ENCODE measurements at places on chromosomes 5 and 9.
A peak's percentile ranks its signal among the peaks of the same experiment; 100 is the strongest.

DNA sequence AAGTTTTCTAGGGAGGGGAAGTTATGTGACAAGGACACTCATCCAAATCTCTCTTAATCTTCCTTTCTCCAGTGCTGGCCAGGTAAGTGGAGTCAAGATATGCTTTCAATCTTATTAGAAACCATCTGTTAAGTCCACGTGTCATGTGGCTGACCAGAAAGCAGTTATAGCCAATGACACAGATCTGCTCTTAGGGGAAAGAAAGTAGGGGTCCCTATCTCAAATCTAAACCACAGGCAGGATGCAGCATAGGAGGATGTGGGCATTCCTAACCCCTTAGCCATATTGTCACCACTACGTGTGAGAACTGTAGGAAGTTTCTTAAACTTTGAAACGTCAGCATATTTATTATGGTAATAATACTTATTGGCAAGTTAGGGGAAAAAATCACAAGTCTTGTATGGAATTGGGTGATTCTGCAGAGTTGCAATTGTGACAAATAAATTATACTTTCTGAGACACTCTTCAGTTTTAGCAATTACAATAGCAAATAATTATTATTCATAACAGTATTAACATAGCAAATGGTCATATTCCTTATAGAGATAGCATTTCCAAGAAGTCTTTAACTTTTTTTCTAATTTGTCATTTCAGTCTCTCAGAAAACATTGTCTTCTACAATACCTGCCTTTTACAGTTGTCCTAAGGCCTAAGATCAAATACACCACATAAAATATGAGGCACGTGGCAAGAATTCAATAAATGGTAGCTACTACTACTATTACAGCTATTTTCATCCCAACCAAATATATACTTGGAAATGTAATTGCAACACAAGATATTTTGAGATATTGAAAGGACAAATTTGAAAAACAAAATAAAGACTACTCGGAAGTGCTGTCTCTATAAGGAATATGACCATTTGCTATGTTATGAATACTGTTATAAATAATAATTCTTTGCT, 236.9 kb downstream of the PDE4D start:
- DNase-seq: no peak

GRCh38 chr5:155367841-155368240, 354.3 kb downstream of the KIF4B start:
- DNase-seq: no peak

DNA sequence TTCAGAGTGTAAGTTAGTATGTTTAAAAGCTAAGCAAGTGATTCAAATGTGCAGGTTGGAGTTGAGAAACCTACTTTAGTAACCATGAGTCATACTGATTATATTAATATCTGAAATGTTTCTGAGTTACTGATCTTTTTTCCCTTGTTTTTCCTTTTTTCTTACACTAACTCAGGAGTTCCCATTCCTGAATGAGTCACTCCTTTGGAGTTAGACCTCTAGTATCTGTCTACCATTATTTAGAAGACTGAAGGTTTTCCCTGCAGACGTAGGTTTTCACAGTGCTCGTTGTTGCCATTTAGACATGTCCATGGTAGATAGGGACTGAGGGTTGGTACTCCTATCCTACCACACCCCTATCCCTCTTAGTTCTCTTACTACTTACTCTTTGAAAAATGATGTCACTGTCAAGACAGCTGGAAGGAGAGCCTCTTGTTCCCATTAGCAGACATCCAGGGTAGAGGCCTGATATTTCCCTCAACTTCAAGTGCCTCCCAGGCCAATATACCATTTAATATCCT, 20.2 kb downstream of the OCLN start:
- no peak for DNase-seq

DNA sequence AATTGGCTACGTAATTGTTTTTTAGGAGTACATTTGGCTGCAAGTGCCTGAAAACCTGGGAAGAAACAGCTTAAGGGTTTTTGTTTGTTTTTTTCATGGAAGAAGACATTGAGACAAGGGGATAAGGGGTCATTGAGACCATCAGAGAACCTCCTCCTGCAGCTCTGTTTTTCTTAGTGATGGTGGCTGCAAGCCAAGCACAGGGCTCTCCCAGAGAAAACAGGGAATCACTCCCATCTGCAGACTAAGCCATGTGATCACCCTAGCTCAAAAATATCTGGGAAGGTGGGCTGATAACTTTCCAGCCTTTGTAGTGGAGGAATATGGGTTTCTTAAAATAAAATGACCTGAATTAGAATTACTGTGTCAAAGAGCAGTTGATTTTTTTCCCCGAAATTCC, 25.1 kb downstream of the PALM2AKAP2 start:
- DNase-seq: no peak

DNA sequence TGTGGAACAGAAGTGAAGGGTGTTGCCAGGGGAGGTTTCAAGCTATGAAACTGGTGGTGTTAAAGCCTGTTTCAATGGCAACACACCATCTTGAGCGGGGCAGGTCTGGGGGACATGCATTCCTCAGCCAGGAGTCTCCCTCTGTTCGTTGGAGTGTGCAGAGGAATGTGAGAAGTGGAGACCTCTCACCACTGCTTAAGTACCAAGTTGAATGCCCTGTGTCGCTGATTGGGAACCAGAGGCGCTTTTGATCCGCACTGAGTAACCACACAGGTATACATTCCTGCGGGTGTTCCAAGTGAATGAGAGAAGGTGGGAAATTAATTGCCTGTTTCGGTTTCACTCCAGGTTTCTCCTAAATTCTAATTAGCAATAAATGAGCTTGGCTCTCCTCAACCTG, 99.4 kb downstream of the LIX1 start:
- DNase-seq: no peak

- DNase-seq: no peak
Observed at GRCh38 chr9:120592210-120592609, 12.2 kb upstream of the CDK5RAP2 start.

DNA sequence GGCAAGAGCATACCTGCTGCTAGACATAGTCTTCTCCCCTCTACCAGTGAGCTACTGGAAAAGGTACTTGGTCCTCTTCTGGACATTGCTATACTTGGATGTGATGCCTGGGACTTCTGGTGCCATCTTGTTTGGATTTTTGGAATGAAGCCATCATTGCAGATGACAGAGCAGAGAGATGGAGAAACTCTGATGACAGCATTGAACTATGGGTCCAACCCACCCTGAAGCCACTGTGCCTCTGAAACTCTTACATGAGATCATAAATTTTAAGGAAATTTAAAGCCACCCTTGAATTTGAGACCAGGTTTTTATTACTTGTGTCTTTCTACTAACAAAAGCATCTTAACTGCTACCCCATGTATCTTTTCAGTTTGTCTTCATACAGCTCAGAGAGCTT, 151.1 kb upstream of the SMIM23 start:
- no peak for DNase-seq

DNA sequence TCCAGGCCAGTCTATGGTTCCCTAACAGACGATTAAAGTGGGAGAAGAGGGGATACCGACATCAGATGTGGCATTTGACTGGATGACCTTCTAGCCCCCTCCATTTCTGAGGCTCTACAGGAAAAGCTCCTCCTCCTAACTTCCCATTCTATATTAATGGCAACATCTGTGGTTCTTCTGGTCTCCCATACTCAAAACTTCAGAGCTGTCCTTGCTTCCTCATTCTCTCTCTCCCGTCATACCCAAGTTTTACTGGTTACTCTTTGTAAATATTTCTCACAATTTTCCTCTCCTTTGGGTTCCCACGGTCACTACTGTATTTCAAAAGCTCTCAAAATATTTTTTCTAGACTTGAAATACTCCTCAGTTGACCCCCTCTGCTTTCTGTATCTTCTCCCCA, 36.0 kb upstream of the IL7R start:
- DNase-seq: no peak

GRCh38 chr5:174165406-174165805, 119.9 kb downstream of the NSG2 start:
- no peak for DNase-seq

GRCh38 chr5:135706474-135706873, 127.7 kb upstream of the CXCL14 start:
- no peak for DNase-seq

- no peak for DNase-seq
Observed at GRCh38 chr9:109969011-109969410, 189.0 kb downstream of the PALM2AKAP2 start.

DNA sequence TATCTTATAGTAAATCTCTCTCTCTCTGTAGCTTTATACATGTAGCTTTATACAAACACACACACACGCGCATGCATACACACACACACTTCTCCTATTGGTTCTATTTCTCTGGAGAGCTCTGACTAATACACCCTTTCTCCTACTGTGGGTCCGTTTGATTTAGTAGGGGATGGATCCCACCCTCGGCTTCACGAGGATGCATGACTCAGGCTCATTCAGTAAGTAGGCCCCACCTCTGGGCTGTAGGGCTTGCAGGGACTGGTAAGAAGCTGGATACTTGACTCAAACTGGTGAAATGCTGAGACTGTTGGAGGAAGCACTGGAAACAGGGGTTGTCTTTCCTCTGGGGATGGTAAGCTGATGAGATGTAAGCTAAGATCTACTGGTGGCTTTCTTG, 98.7 kb downstream of the SLC24A2 start:
- DNase-seq: no peak

- DNase-seq: no peak
Observed at GRCh38 chr5:133026664-133027153, 360 bp upstream of the ZCCHC10 start.

DNA sequence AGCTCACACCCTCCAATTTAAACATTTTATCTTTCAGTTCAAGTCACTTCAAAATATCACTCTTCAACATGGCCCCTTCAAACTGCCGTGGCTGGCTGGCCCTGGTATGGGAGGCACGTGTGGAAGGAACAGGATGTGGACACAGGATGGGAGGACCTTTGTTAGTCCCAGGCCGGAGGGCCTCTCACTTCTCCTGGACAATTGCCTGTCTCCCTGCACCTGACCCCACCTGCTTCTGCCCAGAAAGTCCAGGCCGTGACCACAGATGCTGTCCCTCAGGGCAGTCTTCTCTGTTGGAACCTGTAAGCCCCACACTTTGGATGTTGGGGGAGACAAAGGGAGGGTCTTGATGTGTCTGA, 19.4 kb downstream of the AMBP start:
- DNase-seq: no peak

DNA sequence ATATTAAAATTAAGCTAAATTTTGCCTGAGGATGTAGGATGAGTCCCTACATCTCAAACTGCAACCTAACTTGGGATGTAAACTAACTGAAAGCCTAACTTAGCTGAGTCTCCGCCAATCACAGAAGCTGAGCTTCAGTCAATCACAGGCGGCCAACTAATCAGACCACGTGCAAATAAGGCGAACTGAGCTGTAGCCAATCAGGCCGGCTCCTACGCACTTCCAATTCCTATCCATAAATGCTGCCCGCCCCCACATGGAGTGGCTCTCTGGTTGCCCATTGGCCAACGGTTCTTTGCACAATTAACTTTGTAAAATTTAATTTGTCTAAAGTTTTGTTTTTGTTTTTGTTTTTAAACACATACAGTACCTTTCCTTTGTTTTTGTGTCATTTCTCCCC, 13.9 kb upstream of the GPX8 start:
- DNase-seq: no peak

DNA sequence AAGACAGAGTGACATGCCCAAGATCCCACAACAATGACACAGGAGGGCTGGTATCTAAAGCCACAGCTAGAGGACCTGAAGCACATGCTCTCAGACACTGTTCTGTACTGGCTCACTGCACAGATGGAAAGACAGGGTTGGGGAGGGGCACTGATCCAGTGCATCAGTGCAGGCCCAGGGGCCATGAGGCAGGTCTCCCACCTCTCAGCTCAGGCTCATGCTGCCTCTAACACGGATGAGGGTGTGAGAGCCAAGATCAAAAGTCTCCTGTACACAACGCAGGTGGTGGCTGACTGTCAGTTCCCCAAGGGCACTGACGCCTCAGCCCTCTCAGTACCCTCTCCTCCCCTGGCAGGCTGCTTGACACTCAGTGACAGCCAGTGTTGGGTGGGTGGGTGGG, 10.9 kb downstream of the RAPGEF1 start:
- DNase-seq: peak; percentile 64

GRCh38 chr5:157222506-157223230, 42.0 kb downstream of the ITK start:
- DNase-seq: peak; percentile 61

DNA sequence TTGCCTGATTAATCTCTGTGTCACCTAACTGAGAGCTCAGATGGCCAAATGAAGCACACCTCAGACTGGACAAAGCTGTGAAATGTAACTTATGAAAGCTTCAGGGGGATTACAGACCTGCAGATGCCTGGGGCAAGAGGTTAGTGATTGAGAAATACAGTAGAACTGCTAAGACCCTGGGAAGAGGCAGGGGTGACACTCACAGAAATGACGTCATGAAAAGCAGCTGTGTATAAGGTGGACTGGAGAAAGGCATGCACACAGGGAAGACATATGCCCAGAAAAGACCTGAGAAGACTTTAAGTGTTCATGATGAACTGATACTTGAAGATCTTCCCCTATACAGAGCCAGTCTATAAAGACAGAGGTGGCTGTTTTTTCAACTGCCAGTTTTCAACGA, 49.3 kb upstream of the SPTLC1 start:
- no peak for DNase-seq

GRCh38 chr9:133357656-133358055, 1.3 kb downstream of the SURF2 start:
- no peak for DNase-seq

DNA sequence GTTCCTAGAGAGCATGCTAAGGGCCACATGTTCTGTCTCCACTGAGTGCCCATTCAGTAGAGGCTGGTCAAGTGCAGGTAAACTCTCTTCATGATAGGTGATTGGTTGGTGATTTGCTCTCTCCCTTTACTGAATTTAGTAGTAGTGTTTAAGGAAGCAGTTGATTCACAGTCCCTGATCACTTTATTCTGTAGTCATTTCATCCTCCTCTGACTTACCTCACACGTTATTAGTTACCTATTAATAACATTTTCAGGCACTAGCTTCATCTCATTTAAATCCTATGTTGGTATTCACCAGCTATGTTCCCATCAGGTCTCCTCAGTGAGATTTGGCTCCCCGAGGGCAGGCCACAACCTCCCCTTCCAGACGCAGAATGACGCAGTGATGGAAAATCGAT, 51.9 kb downstream of the ERAP1 start:
- no peak for DNase-seq

- no peak for DNase-seq
Observed at GRCh38 chr5:132001647-132002561, 9.6 kb downstream of the ACSL6 start.

DNA sequence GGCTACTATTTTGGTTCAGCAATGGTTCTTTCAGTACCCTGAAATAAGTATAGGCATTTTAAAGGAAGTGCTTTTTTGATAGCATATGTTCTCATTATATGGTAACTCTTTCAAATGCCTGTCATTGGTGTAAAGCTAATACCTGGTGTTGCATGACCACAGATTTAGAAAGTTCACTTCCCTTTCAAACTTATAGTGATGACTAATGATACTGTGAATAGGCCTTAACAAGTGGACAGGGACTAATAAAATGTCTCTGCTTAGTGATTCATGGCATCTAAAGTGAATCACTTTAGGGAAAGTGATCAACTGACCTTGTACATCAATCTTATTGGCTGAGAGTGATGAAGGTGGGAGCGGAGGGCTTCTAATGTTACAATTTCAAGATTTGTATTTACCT, 21.6 kb downstream of the MRPL22 start:
- DNase-seq: no peak

GRCh38 chr9:34346873-34347799, 17.8 kb downstream of the NUDT2 start:
- no peak for DNase-seq

- DNase-seq: no peak
Observed at GRCh38 chr5:133697536-133698258, 85.4 kb upstream of the FSTL4 start.

- DNase-seq: no peak
Observed at GRCh38 chr5:146107901-146108300, 2.5 kb upstream of the PLAC8L1 start.

GRCh38 chr5:102760815-102761214, 5.7 kb downstream of the PAM start:
- DNase-seq: no peak
